ENCODE measurements at places on chromosomes 6 and 20.

- no peak for DNase-seq
Observed at GRCh38 chr20:43761386-43762340, 34.9 kb upstream of the GTSF1L start.

GRCh38 chr6:117264369-117264691 is 1.0 kb upstream of the VGLL2 start:
- no peak for DNase-seq

GRCh38 chr6:2111162-2111677 is 134.2 kb downstream of the GMDS start:
- no peak for DNase-seq

- no peak for DNase-seq
Observed at GRCh38 chr6:57158658-57159057, 13.5 kb upstream of the BAG2 start.

DNA sequence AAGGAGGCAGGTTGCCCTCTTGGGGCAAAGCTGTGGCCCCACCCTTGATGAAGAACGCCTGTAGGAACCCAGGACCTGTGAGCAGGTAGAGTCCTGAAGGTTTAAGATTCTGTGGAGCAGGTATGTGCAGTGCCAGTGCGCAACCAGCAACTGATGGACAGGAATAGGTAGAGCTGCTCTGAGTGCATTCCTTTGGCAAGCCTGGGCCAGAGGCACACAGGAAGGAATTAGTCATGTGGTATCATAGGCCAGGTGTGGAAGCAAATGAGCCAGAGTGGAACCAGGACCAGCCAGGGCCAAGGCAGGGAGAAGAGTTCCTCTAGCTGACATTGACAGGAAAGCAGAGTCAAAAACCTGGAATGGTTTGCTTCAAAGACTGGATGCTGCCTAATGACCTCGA is 1.4 kb upstream of the KHDC1 start:
- DNase-seq = no peak

DNA sequence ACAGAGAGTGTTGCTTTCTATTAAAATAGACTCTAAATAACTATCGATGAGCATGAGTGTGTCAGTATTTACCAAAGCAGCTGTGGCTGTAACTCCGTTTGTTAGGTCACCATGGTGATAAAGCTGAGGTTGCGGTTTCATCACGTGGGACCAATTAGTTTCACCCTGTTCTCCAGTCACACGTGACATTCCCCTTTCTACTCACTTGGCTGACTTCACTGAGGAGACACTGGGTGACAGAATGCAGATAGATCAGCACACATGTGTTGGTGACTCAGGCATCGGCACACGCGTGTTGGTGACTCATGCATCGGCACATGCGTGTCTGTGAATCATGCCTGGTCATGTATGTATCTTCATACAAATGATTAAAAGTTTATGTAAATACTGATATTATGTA is 285.4 kb downstream of the THBS2 start:
- DNase-seq = no peak

DNA sequence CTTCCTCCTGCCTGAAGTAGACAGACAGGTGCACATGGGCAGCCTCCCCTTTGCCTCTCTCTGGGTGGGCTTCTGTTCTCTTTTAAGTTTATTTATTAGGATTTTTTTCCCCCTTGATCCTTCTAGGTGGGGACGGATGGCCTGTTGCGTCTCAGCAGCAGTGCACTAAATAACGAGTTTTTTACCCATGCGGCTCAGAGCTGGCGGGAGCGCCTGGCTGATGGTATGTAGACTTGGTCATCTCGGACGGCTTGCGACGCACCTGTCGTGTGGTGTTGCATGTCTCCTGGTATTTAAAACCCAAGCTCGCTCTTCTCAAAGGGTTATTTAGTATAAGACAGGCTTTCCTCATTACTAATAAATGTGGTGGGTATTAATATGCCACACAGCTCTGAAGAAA is 73.3 kb downstream of the ASXL1 start:
- no peak for DNase-seq

GRCh38 chr6:89432875-89433251 is at the start of gene ANKRD6:
ANKRD6 (plus strand) TSS chr6:89433152; CDS start chr6:89566977, 133,825 bp downstream.
- peak; percentile 77 for DNase-seq

Measured in activated CD4-positive, alpha-beta T cell treated with anti-CD3 and anti-CD28 coated beads, Interleukin-2, amount 50 U/mL, for 24 hours (primary cell).